Astrocyte (in vitro differentiated cells and primary cell): ENCODE measurements at places on chromosomes 13 and 19. TPM values are rescaled to one million over a fixed set of nuclear protein-coding genes. Genes with fewer than 3 reads are reported as not detected.

The ONECUT3 gene
- not detected in 2 replicates for total RNA-seq

The SHISA7 gene
- 0.09 TPM in 1 of 2 replicates, not detected in the other for total RNA-seq

The IGSF23 gene
- total RNA-seq = not detected in 2 replicates

The NECTIN2 gene
- 297 and 302 TPM in 2 replicates for total RNA-seq

The LAIR1 gene
- total RNA-seq = not detected in 2 replicates

The ZIM2 gene
- not detected in 2 replicates for total RNA-seq

The LILRB5 gene
- not detected in 2 replicates for total RNA-seq

The ERICH4 gene
- not detected in 2 replicates for total RNA-seq

The BRME1 gene
- total RNA-seq = 0.68 and 0.91 TPM in 2 replicates

The SLC25A15 gene
- 11.7 and 12.2 TPM in 2 replicates for total RNA-seq

The NRTN gene
- 0.62 and 0.66 TPM in 2 replicates for total RNA-seq

The ZNF100 gene
- total RNA-seq = 8.9 and 9.8 TPM in 2 replicates

The HNRNPL gene
- 285 and 314 TPM in 2 replicates for total RNA-seq

- no peak for DNase-seq
These were observed 27.3 kb upstream of the MPHOSPH8 start for GRCh38 chr13:19606152-19606551.

DNA sequence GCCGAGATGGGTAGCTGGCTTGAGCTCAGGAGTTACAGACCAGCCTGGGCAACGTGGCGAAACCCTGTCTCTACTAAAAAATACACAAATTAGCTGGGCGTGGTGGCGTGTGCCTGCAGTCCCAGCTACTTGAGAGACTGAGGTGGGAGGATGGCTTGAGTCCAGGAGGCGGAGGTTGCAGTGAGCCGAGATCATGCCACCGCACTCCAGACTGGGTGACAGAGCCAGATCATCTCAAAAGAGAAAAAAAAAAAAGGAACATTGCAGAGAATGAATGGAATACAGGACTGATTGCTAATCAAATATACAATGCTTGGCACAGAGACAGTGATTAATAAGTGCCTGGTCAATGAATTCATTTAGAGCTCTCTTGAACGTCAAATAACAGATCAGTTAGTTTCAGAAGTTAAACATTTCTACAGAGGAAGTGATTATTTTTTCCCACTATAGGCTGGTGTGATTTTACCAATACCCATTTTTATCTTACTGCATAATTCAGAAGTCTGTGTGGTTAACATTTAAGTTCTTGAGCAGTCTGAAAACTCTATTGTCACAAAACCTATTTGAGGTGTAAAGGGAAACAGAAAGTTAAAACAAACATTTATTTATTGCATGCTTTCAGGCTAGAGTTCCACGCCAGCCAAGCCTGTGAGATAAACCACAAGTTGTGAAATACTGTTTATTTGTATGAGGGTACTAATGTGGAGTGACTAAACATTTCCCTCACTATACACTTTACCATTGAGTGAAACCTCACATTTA is 7.7 kb upstream of the TBC1D4 start:
- peak; percentile 75 for DNase-seq

DNA sequence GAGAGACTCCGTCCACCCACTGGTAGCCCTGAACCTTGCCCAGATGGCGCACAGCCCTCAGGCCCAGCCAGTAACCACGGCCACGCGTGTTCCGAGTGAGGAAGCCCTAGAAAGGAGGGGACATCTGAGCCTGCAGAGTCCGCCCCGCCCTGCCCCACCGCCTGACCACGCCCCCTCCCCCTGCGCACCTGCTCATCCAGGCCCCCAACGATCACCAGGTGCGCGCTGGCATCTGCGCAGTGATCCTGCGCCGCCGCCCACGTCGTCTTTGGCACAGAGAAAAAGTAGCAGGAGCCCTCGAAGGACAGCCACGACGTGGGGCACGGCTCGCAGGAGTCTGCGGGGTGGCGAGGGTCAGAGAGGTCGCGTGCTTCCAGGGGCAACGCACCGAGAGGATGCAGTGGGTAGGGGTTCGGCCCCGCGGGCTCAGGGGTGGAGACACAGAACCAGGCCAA is 2.1 kb downstream of the CLEC4G start:
- no peak for DNase-seq

- DNase-seq = no peak
These were observed 855 bp downstream of the LYL1 start for GRCh38 chr19:13101590-13102415.

DNA sequence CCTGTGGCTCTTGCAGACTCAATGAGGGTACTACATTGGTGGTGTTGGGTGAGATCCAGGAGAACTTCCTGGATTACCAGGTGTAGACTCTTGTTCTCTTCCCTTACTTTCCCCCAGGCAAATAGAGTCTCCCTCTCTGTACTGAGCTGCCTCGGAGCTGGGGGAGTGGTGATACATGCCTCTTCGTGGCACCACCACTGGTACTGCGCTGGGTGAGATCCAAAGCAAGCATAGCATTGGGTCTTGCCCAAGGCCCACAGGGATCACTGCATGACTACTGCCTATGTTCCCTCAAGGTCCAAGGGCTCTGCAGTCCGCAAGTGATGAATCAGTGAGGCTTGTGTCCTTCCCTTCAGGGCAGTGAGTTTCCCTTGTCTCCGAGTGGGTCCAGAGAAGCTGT is 81.6 kb downstream of the COG6 start:
- DNase-seq = no peak

GRCh38 chr19:50292216-50292827 is 36.9 kb downstream of the KCNC3 start:
- DNase-seq = no peak

- peak; percentile 58 for DNase-seq
These were observed 9.6 kb upstream of the UBL3 start for GRCh38 chr13:29859971-29860370.

DNA sequence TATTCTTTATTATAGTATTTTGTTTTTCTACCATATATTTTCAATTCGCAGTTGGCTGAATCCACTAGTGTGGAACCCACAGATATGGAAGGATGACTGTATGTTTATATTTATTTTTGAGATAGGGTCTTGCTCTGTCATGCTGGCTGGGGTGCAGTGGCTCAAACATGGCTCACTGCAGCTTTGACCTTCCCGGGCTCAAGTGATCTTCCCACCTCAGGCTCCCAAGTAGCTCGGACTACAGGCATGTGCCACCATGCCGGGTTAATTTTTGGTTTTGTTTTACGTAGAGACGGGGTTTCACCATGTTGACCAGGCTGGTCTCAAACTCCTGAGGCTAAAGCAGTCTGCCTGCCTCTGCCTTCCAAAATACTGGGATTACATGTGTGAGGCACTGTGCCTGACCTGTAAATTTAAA is 9.6 kb downstream of the SLC35E1 start:
- no peak for DNase-seq

GRCh38 chr13:21218351-21219035 is 42.0 kb downstream of the MRPL57 start:
- DNase-seq = no peak

GRCh38 chr19:17873786-17874757 is 2.3 kb downstream of the SLC5A5 start:
- no peak for DNase-seq

DNA sequence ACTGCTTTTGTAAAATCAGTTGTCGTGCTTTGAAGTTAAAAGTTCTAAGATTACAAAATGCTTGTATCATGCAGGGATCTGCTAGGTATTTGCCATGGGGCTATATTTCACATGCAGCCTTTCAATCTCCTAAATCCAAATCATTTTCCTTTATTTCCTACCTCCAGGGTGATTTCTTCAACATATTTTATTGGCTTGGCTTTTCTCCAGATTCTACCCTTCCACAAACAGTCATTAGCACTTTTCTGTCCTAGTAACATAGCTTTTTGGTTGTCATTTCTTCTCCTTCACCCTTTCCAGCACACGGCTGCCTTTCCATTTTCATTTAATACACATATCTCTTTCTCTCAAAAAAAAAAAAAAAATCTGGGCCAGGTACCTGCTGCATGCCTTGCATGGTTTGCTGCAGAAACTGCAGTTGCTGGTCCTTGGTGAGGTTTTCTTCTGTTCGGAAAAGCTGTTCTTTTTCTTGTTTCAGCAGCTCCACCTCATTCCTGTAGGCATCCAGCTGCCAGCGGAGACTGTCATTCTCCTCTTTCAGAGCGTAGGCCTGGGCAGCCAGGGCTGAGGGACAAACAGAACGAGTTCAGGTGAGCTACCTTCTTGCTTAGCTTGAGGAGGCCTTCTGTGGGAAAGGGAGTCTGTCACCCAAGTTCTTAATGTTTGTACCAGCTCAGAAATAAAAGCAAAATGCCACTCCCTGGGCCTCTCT is 274.7 kb downstream of the DNAJC15 start:
- DNase-seq = no peak

DNA sequence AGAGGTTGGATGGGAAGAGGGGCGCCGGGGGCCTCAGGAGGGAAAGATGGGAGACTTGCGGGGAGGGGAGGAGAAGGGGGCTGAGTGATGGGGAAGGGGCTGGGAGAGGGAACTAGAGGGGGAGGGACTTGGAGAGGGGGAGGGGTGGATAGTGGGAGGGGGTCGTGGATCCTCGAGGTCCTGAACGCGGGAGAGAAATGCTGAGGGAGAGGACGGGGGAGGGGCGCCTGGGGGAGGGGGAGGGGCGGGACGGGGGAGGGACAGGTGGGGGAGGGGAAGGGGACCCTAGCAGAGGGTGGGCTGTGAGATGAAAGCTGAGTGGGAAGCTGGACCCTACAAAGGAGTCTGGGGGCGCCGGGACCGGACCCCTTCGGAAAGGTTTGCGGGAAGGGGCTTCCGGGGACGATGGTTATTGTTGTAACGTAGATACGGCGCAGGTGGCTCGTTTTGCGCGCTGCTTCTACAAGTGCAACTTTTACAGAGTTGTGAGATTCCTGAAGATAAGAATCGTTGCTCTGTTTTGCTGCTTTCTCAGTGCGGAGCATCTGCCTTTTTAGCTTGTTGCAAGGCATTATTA is 418 bp downstream of the ZNF444 start:
- no peak for DNase-seq

DNA sequence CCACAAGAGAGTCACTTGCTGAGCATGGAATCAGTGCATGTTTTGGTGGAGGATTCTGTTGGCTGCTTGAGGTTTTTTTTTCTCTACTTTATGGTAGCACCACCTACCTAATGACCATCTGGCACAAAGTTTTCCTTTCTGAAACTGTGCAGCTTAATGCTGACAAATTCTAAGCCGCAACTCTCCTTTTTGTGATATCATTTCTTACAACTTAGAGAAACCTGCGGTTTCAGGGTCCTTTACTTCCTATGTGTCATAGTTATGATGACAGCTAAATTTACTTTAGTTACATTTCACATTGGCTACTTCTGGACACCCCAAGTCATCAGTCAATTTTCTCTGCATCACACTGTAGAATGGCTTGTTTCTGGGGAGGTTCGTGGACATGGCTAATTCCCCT is 115.4 kb upstream of the TMTC4 start:
- peak; percentile 18 for DNase-seq

GRCh38 chr13:24251525-24251924 is 57.9 kb upstream of the C1QTNF9 start:
- no peak for DNase-seq

DNA sequence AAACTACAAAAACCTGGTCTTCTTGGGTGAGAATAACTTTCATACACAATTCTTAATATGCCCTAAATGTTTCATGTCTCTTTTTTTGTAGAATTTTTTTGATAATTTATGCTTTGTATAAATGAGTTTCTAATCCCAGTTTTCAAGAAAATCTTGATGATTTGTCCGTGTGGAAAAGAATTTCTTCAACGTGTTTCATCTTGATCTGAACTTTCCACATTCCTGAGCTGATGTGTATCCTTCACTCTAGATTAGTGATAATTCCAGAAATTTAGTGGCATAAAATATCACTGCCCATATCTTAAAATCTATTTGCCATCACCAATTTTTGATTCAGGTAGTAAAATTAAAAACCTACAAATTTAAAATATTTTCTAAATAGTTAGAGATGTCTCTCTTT is 24.6 kb downstream of the ZNF431 start:
- DNase-seq = no peak

- no peak for DNase-seq
These were observed 15.4 kb downstream of the TMEM272 start for GRCh38 chr13:51829568-51829899.

DNA sequence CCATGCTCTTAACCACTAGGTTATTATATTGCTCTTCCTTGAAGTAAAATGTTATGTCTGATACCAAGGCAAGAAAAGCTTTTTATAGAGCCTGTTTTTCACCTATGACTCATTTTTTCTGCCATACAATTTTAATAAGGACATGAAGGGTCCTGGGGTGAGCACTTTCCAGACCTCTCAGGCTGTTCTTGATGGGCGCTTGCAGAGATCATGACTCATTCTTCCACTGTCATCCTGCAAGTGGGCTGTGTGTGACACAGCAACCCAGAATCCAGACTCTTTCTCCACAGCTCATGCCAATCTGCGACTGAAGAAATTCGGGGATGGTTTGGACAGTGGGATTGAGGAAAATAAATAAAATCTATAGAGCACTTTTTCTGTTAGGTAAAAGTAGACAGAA is 506.7 kb upstream of the NBEA start:
- peak; percentile 63 for DNase-seq

- DNase-seq = no peak
These were observed 5.3 kb upstream of the HCN2 start for GRCh38 chr19:584240-585001.

GRCh38 chr19:2171349-2172145 is 7.8 kb downstream of the DOT1L start:
- no peak for DNase-seq

DNA sequence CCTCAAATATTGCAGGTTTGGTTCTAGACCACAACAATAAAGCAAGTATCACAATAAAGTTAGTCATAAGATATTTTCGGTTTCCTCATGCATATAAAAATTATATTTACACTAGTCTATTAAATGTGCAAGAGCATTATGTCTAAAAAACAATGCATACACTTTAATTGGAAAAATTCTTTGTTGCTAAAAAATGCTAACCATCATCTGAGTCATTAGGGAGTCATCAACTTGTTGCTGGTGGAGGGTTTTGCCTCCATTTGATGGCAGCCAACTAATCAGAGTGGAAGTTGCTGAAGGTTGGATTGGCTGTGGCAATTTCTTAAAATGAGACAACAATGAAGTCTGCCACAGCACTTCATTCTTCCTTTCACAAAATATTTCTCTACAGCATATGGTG is 422.3 kb upstream of the GPC6 start:
- peak; percentile 80 for DNase-seq

- peak; percentile 55 for DNase-seq
These were observed 17.7 kb downstream of the TMEM161A start for GRCh38 chr19:19120308-19121231.

GRCh38 chr13:33692531-33692930 is 125.4 kb upstream of the RFC3 start:
- no peak for DNase-seq

- no peak for DNase-seq
These were observed 235.6 kb downstream of the SHISA2 start for GRCh38 chr13:25816239-25816638.

- no peak for DNase-seq
These were observed 4.1 kb downstream of the SOX21 start for GRCh38 chr13:94708031-94708859.

DNA sequence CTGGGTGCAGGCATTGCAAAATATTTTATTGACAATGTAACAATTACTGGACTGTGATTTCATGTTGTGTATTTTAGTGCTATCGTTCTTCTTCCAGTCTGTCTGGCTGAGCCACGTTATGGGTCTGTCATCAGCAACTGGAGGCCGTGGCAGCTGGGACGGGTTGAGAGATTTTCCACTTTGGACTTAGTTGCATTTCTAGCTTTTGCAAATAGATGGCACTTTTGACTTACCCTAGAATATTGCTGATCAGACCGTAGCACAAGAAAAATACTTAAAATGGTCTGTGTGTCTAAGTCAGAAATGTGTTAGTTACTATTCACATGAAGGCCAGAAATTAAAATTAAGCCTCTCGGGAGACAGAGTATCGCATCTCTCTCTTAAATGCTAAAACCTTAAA is 211.1 kb downstream of the TEX29 start:
- DNase-seq = no peak
